ENCODE measurements at places on chromosomes 2 and 18. TPM values are rescaled to one million over a fixed set of nuclear protein-coding genes. Genes with fewer than 3 reads are reported as not detected.

Gene G6PC2
- not detected for polyA plus RNA-seq

Gene ZNF892
- polyA plus RNA-seq: not detected

Gene LIPG
- polyA plus RNA-seq: 48.9 TPM

Gene RNU2-63P
- polyA plus RNA-seq: not detected

Gene CLIP4
- 2.7 TPM for polyA plus RNA-seq

Gene TUBA3E
- 0.31 TPM for polyA plus RNA-seq

Gene ZNF397
- polyA plus RNA-seq: 3.8 TPM

Gene RESP18
- polyA plus RNA-seq: not detected

Gene SPOPL
- 3.4 TPM for polyA plus RNA-seq

Gene CYP27C1
- 0.02 TPM for polyA plus RNA-seq

Gene ST6GAL2
- 1.0 TPM for polyA plus RNA-seq

- no peak for DNase-seq
Observed at GRCh38 chr2:216911886-216912285, 52.0 kb upstream of the TNP1 start.

DNA sequence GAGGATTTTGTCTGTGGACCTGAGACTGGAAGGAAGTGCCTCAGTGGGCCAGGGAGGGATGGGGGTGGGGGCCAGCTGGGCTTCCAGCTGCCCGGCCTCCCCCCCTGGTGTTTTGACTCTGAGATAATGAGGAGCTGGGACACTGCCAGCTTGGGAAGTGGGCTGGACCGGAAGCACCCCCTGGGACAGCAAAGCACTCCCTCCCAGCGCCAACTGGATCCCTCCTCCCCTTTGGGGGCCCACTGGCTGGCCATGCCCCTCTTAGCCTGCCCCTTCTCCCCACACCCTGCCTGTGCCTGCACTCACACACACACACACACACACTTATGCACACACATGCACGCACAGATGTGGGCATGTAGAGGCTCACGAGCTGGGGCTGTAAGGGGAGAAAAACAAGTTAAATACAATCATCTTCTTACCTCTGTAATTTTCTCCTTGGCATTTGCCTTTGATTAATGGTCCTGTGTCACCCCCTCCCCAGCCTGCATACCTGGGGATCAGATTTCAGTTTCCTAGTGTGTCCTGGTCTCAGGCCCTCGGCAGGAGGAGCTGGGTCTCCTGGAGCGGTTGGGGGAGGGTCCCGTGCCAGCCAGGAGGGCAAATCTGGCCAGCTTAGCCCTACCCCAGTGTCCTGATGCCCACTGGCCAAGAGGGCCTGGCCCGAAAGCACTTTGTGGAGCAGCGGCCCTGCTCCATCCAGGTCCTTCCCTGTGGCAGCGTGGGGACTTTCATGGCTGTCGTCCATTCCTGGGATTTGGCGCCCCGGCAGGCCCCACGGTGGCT is 3.6 kb downstream of the ITM2C start:
- no peak for DNase-seq

DNA sequence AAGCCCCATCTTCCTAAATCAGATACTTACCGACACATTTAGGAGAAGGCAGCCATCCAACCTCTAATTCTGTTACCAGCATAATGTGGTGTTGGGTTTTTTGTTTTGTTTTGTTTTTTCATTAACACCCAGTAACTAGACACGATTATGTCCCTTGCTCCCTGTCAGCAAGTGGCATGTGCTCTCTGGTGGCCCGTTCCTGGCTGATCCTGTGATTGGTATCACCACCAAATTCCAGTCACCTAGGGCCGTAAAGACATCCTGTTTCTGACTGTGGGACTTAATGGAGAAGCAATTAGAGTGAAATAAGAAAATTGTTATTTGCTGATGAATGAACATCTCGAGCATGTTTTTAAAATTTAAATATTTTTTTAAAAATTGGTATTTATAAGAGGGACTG is 5.9 kb upstream of the DLX1 start:
- DNase-seq: no peak

DNA sequence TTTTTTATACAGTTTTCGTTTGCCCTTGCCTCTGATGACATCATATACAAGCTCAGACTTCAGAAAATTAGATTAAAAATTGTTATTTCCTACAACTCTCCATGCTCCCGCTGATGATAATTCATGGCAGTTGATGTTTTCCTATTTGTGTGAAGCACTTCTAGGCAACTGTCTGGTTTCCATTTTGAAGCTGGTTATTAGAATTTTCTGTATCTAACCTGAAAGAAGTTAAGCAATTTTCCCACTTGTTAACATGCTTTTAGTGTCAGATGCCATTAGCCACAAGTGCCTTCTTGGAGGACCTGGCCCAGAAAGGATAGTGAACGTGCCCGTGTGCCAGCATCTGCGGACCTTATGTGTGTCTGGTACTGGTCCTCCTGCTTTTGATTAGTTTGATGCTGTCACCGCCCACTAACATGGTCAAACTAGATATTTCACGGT is 347.6 kb upstream of the RAB12 start:
- DNase-seq: no peak

DNA sequence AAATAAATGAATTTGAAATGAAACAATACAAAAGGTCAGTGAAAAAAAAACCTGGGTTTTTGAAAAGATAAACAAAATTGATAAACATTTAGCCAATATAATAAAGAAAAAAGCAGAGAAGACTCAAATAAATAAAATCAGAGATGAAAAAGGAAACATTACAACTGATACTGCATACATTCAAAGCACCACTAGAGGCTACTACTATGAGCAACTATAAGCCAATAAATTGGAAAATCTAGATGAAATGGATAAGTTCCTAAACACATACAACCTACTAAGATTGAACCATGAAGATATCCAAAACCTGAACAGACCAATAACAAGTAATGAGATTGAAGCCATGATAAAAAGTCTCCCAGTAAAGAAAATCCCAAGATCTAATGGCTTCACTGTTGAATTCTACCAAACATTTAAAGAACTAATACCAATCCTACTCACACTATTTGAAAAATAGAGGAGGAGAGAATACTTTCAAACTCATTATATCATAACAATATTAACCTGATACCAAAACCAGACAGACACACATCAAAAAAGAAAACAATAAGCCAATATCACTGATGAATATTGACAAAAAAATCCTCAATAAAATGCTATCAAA is 80.8 kb upstream of the CERS6 start:
- DNase-seq: no peak

- no peak for DNase-seq
Observed at GRCh38 chr18:3604498-3605408, 154.8 kb downstream of the TGIF1 start.

GRCh38 chr2:26178746-26179436 is 6.0 kb downstream of the GAREM2 start:
- DNase-seq: no peak

- DNase-seq: no peak
Observed at GRCh38 chr2:19839438-19839837, 62.3 kb downstream of the TTC32 start.

DNA sequence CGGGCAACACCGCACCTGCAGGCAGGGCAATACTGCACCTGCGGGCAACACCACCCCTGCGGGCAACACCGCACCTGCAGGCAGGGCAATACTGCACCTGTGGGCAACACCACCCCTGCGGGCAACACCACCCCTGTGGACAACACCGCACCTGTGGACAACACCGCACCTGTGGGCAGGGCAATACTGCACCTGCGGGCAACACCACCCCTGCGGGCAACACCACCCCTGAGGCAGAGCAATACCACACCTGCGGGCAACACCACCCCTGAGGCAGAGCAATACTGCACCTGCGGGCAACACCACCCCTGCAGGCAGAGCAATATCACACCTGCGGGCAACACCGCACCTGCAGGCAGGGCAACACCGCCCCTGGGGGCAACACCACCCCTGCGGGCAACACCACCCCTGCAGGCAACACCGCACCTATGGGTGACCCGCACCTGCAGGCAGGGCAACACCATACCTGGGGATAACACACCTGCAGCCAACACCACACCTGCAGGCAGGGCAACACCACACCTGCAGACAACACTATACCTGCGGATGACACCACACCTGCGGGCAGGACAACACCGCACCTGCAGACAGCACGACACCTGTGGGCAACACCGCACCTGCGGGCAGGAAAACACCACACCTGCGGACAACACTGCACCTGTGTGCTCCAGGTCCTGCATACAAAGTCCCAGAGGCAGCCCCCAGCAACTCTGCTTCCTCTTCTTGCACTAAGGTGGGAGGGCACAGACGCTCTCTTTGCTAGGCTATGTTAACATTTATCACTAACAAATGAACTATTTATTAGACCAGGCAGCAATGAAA is 57.7 kb downstream of the EIPR1 start:
- DNase-seq: no peak

DNA sequence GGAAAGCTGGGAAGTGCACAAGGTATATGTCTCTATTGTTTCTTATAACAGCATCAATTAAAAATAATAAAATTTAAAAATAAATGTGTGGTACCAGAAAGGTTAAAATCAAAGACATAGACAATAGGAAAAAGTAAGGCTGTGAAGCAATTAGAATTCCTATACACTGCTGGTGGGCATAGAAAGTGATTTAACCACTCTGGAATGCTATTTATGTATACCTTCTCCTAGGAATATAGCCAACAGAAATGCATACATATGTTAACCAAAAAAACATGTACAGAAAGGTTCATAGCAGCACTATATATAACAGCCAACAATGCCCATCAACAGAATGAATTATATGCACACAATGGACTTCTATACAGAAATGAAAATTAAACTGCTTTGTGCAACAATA is 43.0 kb downstream of the WDSUB1 start:
- no peak for DNase-seq

- no peak for DNase-seq
Observed at GRCh38 chr18:5600378-5601071, 56.7 kb upstream of the EPB41L3 start.

- DNase-seq: peak; percentile 25
Observed at GRCh38 chr2:128423788-128424165, 105.1 kb upstream of the HS6ST1 start.

GRCh38 chr18:36160959-36161371 is 26.3 kb upstream of the MOCOS start:
- no peak for DNase-seq

- DNase-seq: no peak
Observed at GRCh38 chr2:127620866-127621265, 25.1 kb upstream of the GPR17 start.

DNA sequence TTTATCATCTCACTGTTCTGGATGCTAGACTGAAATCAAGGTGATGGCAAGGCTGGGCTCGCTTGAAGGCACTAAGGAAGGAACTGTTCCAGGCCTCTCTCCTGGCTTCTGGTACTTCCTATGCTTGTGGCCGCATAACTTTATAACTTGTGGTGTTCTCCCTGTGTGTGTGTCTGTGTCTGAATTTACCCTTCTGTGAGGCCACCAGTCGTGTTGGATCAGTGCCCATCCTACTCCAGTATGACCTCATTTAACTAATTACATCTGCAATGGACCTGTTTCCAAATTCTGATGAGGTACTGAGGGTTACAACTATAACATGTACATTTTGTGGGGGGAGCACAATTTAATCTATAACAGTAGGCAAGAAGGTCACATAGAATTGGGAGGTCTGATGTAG is 41.6 kb downstream of the LYPD6B start:
- DNase-seq: no peak

- DNase-seq: no peak
Observed at GRCh38 chr2:191857259-191857805, 10.4 kb upstream of the CAVIN2 start.

- no peak for DNase-seq
Observed at GRCh38 chr18:68181956-68182355, 533.0 kb downstream of the TMX3 start.

- DNase-seq: no peak
Observed at GRCh38 chr2:78601113-78601512, 424.4 kb upstream of the REG3G start.

GRCh38 chr2:105683011-105683492 is 61.7 kb upstream of the NCK2 start:
- no peak for DNase-seq

- DNase-seq: no peak
Observed at GRCh38 chr2:221109552-221109951, 462.6 kb downstream of the EPHA4 start.

- no peak for DNase-seq
Observed at GRCh38 chr18:14769381-14769780, 21.4 kb downstream of the ANKRD30B start.

DNA sequence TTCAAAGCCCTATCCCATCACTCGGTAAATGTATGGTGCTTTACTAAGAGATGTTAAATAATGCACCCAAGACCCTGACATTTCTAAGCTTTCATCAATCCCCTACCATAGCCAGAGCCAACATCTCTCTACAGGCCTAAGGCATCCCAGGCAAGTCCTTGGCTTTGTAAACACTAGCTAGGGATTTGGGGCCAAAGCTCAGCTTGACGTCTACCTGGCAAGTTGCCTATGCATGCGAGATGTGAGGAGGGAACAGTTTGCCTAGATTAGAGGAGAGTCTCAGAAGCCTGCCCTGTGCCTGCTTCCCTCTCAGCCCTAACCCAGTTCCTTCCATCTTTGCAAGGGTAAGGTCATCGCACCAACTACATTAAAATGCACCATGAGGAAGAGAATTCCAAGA is 221.5 kb upstream of the NCKAP5 start:
- DNase-seq: peak; percentile 37

GRCh38 chr2:238821391-238821790 is 26.5 kb upstream of the TWIST2 start:
- no peak for DNase-seq

- no peak for DNase-seq
Observed at GRCh38 chr2:37857575-37858399, 67.3 kb upstream of the RMDN2 start.

- DNase-seq: no peak
Observed at GRCh38 chr2:240519396-240520129, 38.2 kb downstream of the ANKMY1 start.

DNA sequence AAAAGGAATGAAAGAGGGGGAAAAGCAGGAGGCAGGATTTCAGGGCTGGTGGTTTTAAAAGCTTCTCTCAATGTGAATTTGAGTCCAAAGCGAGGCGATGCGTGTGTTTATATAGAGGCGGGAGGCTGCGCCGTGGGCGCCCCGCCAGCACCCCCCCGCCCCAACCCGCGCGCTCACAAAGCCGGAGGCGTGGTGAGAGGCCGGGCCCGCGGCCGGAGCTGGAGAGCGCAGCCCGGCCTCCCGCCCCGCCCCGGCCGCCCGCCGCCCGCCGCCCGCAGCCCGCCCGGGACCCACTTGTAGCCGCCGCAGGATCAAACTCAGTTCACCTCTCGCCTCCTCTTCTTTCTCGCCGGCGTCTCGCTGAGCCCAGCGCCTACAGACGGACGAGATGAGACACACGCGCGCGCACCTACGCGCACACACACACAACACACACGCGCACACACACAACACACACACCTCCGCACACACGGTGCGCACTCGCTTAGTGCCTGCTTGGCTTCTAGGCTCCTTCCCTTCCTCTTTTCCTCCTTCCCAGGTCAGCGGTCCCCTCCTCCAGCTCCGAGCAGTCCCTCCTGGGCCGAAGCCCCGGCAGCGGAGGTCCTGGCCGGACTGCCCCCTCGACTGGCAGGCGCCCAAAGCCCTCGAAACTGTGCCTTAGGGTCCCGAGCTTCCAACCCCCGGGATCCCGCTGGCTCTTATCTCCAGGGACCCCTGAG is 1.3 kb upstream of the CYP26B1 start:
- peak; percentile 35 for DNase-seq
